ENCODE measurements at places on chromosomes 4 and X. TPM values are rescaled to one million over a fixed set of nuclear protein-coding genes. Genes with fewer than 3 reads are reported as not detected.

DNA sequence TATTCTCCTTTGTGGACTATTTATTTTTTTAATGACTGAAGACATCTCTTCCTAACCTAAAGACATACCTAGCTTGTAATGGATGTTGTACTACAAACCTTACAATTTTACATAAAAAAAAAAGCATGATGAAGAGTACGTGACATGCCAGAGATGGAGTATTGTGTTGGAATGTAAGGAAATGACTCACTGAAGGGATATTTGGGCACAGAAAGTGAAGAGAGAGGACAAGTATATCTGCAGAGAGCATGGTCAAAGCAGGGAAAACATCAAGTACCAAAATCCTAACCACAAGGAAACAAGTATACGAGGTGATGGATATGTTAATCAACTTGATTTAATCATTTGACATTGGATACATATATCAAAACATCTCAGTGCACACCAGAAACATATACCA is 1051.4 kb upstream of the PRKX start:
- no peaks in the 10 kb centered on the region for H3K4me1 ChIP-seq
- no peaks in the 10 kb centered on the region for H3K27me3 ChIP-seq
- H3K4me3 ChIP-seq, result no peak overlapping the region
- H3K36me3 ChIP-seq, result no peaks in the 10 kb centered on the region
- no peak overlapping the region for H3K27ac ChIP-seq
- DNase-seq, result no peak

DNA sequence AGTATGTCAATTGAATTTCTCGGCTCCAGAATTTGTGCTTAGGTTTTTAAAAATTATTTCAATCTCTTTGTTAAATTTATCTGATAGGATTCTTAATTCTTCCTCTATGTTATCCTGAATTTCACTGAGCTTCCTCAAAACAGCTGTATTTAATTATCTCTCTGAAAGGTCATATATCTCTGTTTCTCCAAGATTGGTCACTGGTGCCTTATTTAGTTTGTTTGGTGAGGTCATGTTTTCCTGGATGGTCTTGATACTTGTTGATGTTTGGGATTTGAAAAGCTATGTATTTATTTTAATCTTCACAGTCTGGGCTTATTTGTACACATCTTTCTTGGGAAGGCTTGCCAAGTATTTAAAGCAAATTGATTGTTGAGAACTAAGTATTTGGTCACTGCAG is 24.7 kb upstream of the HERC3 start:
- H3K36me3 ChIP-seq, result no peaks in the 10 kb centered on the region
- DNase-seq, result no peak
- no peaks in the 10 kb centered on the region for H3K4me1 ChIP-seq
- H3K27ac ChIP-seq, result no peak overlapping the region
- peaks cover 5% of the 10 kb centered on the region for H3K27me3 ChIP-seq

- H3K4me1 ChIP-seq, result peaks cover 41% of the 10 kb centered on the region
- DNase-seq, result no peak
Observed at GRCh38 chrX:154046940-154047610, 27.4 kb upstream of the IRAK1 start.

- DNase-seq, result no peak
- H3K36me3 ChIP-seq, result no peaks in the 10 kb centered on the region
- no peaks in the 10 kb centered on the region for H3K4me1 ChIP-seq
- H3K27me3 ChIP-seq, result no peaks in the 10 kb centered on the region
- no peak overlapping the region for H3K4me3 ChIP-seq
Observed at GRCh38 chrX:131789664-131790063, 233.4 kb upstream of the STK26 start.

DNA sequence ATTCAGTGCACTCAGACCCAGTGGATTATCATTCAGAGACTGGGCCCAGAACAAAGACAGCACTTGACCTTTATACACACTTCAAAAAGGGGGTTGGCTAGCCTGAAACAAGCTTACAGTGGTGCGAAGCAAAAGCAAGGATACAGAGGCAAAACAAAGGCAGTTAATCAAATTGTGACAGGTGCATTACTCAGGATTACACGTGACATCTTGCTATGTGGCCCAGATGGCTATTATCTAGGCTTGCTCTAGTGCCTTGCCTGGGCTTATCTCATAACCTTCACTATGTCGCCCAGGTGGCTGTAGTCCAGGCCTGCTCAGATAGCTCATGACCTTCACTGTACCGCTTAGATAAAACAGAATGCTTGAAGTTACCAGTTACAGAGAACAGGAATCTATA is 1092.1 kb upstream of the PRKX start:
- H3K27me3 ChIP-seq, result no peaks in the 10 kb centered on the region
- H3K4me1 ChIP-seq, result no peaks in the 10 kb centered on the region
- no peak overlapping the region for H3K27ac ChIP-seq
- no peaks in the 10 kb centered on the region for H3K36me3 ChIP-seq
- H3K4me3 ChIP-seq, result no peak overlapping the region
- no peak for DNase-seq

- H3K4me1 ChIP-seq, result peaks cover 13% of the 10 kb centered on the region
- DNase-seq, result no peak
- H3K36me3 ChIP-seq, result no peaks in the 10 kb centered on the region
- no peak overlapping the region for H3K27ac ChIP-seq
- peaks cover 2% of the 10 kb centered on the region for H3K27me3 ChIP-seq
Observed at GRCh38 chrX:39856472-39857121, 241.2 kb downstream of the BCOR start.

- peaks cover 34% of the 10 kb centered on the region for H3K4me1 ChIP-seq
- no peak overlapping the region for H3K27ac ChIP-seq
- no peaks in the 10 kb centered on the region for H3K36me3 ChIP-seq
- no peak overlapping the region for H3K4me3 ChIP-seq
Observed at GRCh38 chr4:182513587-182514291, 270.5 kb downstream of the TENM3 start.

DNA sequence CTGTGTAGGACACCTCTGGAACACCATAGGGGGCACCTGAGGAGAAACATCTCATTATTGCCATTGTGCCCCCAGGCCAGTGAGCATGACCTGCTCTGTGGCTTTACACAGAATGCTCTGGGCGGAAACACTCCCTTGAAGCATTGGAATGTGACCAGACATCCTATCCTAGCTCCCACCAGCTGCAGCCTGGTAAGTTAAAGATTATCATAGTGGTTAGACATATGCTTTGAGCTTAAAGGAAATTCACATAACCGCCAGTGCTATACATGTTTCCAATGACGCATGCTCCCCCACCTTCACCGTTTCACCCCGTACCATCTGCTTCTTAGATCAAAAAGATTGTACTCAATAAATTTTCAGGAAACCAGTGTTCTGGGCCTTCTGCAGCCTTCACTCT is 217.7 kb upstream of the CENPE start:
- DNase-seq, result no peak
- no peaks in the 10 kb centered on the region for H3K36me3 ChIP-seq
- H3K4me1 ChIP-seq, result no peaks in the 10 kb centered on the region
- no peak overlapping the region for H3K4me3 ChIP-seq
- H3K27ac ChIP-seq, result no peak overlapping the region

DNA sequence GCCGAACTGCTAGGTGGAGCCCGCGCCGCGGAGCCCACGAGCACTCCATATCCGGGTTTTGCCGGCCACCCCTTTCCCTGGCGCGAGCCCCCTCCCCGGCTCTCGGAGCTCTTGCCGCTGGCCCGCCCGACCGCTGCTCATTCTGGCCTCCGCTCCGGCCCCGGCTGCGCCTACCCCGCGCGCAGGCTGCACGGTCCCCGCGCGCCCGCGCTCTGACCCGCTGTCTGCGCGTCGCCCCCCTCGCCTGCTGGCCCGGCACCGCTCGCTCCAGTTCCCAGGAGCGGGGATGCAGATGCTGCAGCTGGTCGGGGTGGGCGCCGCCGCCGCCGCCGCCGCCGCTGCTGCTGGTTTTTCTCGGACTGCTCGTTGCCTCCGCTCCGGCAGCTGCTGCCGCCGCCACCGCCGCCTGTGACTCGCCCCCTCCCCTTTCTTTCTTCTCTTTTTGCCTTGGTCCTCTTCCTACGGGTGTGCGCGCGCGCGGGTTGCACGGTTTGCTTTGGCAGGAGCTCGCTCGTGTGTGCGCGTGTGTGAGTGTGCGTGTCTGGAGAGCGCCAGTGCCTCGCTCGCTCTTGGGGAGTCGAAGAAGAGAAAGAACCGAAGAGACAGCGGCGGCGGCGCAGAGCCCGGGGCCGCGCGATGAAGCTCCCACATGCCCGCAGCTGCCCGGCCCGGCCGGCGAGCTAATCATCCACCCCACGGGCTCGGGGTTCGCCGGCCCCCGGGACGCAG is at the start of gene ADGRL3:
TSS of gene ADGRL3 (plus strand) at position 140 of the 729 bp plus-strand sequence.
- DNase-seq, result peak; percentile 92
- H3K4me1 ChIP-seq, result peaks cover 29% of the 10 kb centered on the region
- no peaks in the 10 kb centered on the region for H3K36me3 ChIP-seq
- peak within 1 kb of the TSS; percentile 99 for H3K4me3 ChIP-seq
- peaks cover 33% of the 10 kb centered on the region for H3K27me3 ChIP-seq

DNA sequence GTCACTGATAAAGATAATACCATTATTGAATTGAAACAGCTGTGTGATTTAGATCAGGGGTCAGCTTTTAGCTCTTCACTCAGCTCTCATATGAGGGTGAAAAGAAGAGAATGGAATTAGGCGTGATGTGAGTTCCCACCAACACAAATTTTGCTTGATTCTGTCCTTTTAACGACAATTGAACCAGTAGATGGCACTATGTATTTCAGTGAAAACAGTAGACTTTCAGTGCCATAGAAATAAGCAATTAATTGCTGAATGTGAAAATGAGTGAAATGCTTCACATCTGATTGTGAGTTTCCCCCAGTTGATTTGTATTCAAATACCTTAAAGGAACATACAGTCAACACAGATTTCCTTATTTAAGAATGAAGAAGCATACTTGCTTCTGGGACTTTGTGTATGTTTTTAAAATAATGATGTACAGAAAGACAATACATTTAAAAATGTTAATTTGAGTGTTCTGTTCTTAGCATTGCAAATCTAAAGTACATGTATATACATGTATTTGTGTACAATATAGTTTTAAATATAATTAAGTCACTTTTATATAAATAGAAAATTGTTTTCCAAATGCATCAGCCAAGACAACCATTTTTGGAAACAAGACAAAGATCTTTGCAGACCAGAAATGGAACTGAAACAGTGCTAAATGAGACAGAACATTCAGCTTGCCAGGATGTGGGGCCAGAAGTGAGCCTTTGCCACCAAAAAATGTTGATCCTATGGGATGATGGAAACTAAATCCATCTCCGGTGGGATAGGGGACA is 178.8 kb downstream of the SNCA start:
- no peak for DNase-seq
- H3K27me3 ChIP-seq, result no peaks in the 10 kb centered on the region
- H3K27ac ChIP-seq, result no peak overlapping the region
- H3K36me3 ChIP-seq, result no peaks in the 10 kb centered on the region

- H3K4me3 ChIP-seq, result no peak overlapping the region
- peak overlapping the region; percentile 59 for H3K27ac ChIP-seq
- H3K27me3 ChIP-seq, result no peaks in the 10 kb centered on the region
- H3K4me1 ChIP-seq, result peaks cover 9% of the 10 kb centered on the region
Observed at GRCh38 chr4:158938220-158939044, 164.4 kb upstream of the RAPGEF2 start.

DNA sequence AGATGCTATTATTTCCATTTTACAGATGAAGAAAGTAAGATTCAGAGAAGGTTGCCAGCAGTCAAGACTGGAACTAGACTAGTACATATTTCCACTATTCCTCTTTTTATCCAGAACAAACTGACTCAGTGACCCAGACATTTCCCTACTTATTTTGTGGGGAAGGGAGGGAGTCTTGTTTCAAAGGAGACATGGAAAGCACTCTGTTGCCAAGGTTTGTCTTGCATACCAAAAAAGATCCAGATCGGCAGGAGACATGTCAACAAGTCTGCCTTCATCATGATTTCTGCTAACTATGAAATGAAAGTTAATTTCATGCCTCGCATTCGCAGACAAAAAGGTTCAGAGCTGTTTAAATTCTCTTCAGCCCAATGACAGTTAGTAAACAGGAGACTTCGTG is 328.3 kb downstream of the DHX15 start:
- H3K36me3 ChIP-seq, result no peaks in the 10 kb centered on the region
- no peak for DNase-seq
- H3K4me3 ChIP-seq, result no peak overlapping the region
- H3K27ac ChIP-seq, result no peak overlapping the region
- H3K27me3 ChIP-seq, result no peaks in the 10 kb centered on the region

DNA sequence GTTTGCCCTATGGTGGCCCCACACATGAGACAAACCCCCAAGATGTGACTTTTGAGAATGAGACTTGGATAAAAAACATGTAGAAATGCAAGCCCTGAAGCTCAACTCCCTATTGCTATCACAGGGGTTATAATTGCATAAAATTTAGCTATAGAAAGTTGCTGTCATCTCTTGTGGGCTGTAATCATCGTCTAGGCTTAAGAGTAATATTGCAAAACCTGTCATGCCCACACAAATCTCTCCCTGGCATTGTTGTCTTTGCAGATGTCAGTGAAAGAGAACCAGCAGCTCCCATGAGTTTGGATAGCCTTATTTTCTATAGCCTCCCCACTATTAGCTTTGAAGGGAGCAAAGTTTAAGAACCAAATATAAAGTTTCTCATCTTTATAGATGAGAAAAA is 14.6 kb downstream of the ALB start:
- H3K4me1 ChIP-seq, result no peaks in the 10 kb centered on the region
- H3K36me3 ChIP-seq, result no peaks in the 10 kb centered on the region
- no peak overlapping the region for H3K27ac ChIP-seq
- no peaks in the 10 kb centered on the region for H3K27me3 ChIP-seq
- no peak for DNase-seq
- no peak overlapping the region for H3K4me3 ChIP-seq

GRCh38 chr4:1310031-1310795 is 20.5 kb downstream of the MAEA start:
- H3K27ac ChIP-seq, result peak overlapping the region; percentile 68
- DNase-seq, result no peak
- peak overlapping the region; percentile 38 for H3K4me3 ChIP-seq
- peaks cover 5% of the 10 kb centered on the region for H3K27me3 ChIP-seq
- peaks cover 5% of the 10 kb centered on the region for H3K36me3 ChIP-seq
- H3K4me1 ChIP-seq, result peaks cover 20% of the 10 kb centered on the region

- DNase-seq, result no peak
- H3K4me1 ChIP-seq, result no peaks in the 10 kb centered on the region
- H3K27me3 ChIP-seq, result no peaks in the 10 kb centered on the region
- no peak overlapping the region for H3K27ac ChIP-seq
- H3K4me3 ChIP-seq, result no peak overlapping the region
- no peaks in the 10 kb centered on the region for H3K36me3 ChIP-seq
Observed at GRCh38 chrX:154540897-154541535, 5.6 kb downstream of the G6PD start.

DNA sequence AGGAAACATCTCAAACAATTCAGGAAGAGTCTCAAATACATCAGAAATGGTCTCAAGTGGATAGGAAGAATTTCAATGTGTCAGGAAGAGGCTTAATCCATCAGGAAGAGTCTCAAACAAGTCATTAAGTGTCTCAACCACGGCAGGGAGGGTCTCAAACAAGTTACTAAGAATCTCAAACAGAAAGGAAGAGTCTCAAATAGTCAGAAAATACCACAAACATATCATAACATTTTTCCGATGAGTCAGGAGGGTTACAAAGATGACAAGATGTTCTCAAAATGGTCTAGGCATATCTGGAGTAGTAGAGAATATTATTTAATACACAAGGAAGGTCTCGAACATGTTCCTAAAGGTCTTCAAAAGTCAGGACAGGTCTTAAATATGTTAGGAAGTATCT is 109.3 kb upstream of the USP9X start:
- no peak for DNase-seq
- H3K4me3 ChIP-seq, result no peak overlapping the region
- no peaks in the 10 kb centered on the region for H3K4me1 ChIP-seq
- H3K36me3 ChIP-seq, result peaks cover 12% of the 10 kb centered on the region
- H3K27ac ChIP-seq, result no peak overlapping the region
- H3K27me3 ChIP-seq, result peaks cover under 1% of the 10 kb centered on the region

CXXC4 gene
- total RNA-seq, result 21.8 TPM

GPC4 gene
- 32.8 TPM for total RNA-seq

FAM149A gene
- total RNA-seq, result 6.8 TPM

RAB41 gene
- total RNA-seq, result not detected

GPR78 gene
- total RNA-seq, result 0.17 TPM

GPR82 gene
- total RNA-seq, result not detected

RNF150 gene
- 23.3 TPM for total RNA-seq

BMPR1B gene
- 2.4 TPM for total RNA-seq

SLITRK2 gene
- total RNA-seq, result 0.37 TPM

GAGE12J gene
- total RNA-seq, result not detected

NPFFR2 gene
- total RNA-seq, result not detected
